ENCODE measurements at places on chromosomes 6 and 20.

- no peak for DNase-seq
- H3K27me3 ChIP-seq, result no peaks in the 10 kb centered on the region
- H3K36me3 ChIP-seq, result no peaks in the 10 kb centered on the region
- H3K4me3 ChIP-seq, result no peak overlapping the region
Observed at GRCh38 chr6:105058846-105059245, 101.9 kb downstream of the LIN28B start.

DNA sequence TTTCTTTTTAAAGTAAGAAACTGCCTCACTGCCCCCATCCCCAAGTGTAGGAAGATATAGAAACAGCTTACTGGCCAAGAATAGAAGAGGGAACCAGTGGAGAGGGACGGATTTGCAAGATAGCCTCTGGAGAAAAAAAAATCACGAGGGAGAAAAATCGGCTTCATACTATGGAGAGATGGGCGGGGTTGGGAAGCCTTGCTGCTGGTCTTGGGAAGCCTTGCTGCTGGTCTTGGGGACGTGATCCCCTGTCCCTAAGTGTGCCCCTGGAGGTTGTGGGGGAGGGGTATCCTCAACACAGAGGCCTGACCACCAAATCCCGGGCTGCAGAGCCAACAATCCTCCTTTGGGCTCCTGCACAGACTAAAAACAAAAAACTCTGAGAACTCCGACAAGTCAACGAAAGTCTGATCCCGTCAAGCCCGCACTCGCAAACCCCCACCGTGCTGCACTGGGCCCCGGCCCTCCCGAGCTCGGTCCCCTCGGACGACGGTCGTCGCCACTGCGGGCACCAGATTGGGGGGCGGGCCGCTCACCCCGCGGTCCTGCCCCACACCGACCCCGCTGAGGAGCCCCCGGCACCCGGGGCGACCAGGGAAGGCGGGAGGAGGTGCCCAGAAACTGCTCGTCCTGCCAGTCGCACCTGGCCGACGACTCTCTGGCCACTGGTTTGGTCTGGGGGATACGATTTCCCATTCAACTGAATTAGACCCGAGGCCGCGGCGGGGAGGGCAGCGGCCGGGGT lies 750 bp downstream of the MAP7 start:
- H3K27ac ChIP-seq, result no peak overlapping the region
- DNase-seq, result no peak
- no peaks in the 10 kb centered on the region for H3K27me3 ChIP-seq
- peaks cover 8% of the 10 kb centered on the region for H3K4me1 ChIP-seq

- no peak overlapping the region for H3K4me3 ChIP-seq
- no peak overlapping the region for H3K27ac ChIP-seq
- DNase-seq, result no peak
- no peaks in the 10 kb centered on the region for H3K4me1 ChIP-seq
- no peaks in the 10 kb centered on the region for H3K36me3 ChIP-seq
- H3K27me3 ChIP-seq, result no peaks in the 10 kb centered on the region
Observed at GRCh38 chr6:2197177-2197671, 48.2 kb downstream of the GMDS start.

GRCh38 chr20:16671753-16672152 lies 58.1 kb upstream of the SNRPB2 start:
- no peak for DNase-seq
- no peaks in the 10 kb centered on the region for H3K27me3 ChIP-seq
- H3K4me3 ChIP-seq, result no peak overlapping the region
- no peak overlapping the region for H3K27ac ChIP-seq
- H3K4me1 ChIP-seq, result no peaks in the 10 kb centered on the region

DNA sequence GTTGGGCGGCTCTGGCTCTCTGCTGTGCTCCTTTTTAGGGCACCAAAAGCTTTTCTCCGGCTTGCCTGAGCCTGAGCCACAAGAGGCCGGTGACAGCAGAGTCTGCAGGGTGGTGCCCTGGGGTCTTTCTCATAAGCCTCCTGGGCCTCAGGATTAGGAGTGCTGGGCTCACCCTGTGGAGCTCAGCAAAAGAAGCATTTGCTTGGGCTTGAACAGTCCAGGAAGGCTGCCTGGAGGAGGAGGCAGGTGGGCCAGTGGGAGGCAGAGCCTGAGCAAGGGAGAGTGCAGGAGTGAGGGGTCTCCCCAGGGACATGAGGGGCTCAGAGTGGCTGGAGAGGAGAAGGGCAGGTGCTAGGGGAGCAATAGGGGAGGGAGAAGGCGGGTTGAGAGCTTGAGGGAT lies 32.9 kb upstream of the MRGBP start:
- no peak overlapping the region for H3K4me3 ChIP-seq
- H3K36me3 ChIP-seq, result no peaks in the 10 kb centered on the region
- no peak for DNase-seq
- no peaks in the 10 kb centered on the region for H3K4me1 ChIP-seq

- H3K27me3 ChIP-seq, result no peaks in the 10 kb centered on the region
- H3K4me1 ChIP-seq, result no peaks in the 10 kb centered on the region
- H3K36me3 ChIP-seq, result no peaks in the 10 kb centered on the region
- H3K27ac ChIP-seq, result no peak overlapping the region
Observed at GRCh38 chr6:35435074-35435837, 16.9 kb upstream of the FANCE start.

DNA sequence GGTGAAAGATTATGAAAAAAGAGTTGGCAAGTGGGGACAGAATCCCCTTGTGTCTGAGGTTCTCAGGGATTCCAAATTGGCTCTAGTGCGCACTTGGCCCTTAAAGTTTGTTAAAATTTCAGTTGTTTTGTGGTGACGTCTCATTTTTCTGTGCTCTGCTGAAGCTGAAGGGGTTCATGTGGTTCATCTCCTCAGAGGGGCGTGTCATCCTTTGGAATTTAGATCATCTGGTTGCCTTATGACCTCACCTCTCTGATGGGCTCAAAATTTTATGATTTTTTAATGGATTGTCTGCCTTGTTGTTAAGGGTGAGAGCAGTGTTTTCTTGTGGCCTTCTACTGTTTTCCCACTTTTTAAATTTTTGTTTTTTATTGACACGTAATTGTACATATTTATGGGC lies 20.3 kb downstream of the CYB5R4 start:
- H3K27me3 ChIP-seq, result no peaks in the 10 kb centered on the region
- H3K27ac ChIP-seq, result no peak overlapping the region
- DNase-seq, result no peak

DNA sequence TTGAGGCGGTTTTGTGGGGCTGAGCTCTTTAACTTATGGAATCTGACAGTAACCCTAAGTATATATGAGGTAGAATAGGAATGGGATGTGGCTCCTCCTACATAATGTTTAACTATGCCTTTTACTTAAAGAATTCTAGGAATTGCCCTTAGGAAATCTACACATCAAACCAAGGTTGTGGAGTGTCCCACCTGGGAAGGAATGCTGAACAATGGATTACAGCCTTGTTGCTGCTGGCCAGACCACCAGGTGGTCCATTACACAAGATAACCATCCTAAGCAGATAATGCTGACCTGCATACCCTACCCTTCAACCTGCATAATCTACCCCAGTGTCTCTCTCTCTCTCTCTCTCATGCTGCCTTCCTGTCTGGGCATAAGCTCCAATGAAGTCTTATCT lies 35.0 kb upstream of the SLC22A16 start:
- no peaks in the 10 kb centered on the region for H3K36me3 ChIP-seq
- no peak for DNase-seq
- H3K4me1 ChIP-seq, result no peaks in the 10 kb centered on the region
- no peaks in the 10 kb centered on the region for H3K27me3 ChIP-seq
- H3K4me3 ChIP-seq, result no peak overlapping the region

Data from ascending aorta (tissue), 2 donors.